ENCODE measurements at places on chromosomes 6 and 20.
A peak's percentile ranks its signal among the peaks of the same experiment; 100 is the strongest.

- no peak for DNase-seq
Observed at GRCh38 chr6:70312165-70312745, 9.4 kb upstream of the COL9A1 start.

DNA sequence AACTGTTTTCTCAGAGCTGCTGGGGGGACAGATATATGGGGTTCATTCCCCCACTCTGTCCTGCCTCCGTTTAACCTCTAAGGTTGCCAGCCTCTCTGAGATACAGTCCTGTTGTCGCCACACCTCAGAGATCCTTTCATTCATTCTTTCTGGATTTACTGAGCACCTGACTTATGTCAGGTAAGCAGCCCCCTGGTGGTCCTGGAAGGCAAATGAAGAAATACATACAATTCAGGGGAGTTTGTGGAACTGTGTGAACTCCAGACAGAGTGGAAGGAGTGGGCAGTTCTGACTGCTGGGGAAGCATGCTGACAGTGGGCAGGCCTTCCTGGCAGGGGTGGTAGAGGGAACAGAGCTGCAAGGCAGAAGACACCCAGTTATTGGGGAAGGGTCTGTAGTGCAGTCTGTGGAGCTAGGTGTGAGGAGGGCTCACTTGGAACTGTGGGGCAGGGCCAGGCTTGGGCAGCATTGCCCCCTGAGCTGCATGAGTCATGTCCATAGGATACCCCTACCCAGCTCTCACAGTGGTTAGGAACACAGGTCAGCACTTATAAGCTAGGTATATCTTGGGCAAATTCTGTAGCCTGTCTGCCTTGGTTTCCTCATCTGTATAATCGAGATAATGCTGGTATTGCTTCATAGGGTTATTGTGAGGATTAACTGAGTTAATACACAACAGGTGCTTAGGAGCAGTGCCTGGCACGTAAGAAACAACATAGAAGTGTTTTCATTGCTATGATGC is 12.8 kb upstream of the SGK2 start:
- no peak for DNase-seq

- DNase-seq = no peak
Observed at GRCh38 chr20:33602826-33603590, 59.1 kb upstream of the C20orf144 start.

GRCh38 chr20:5864873-5865587 is 85.3 kb downstream of the TRMT6 start:
- DNase-seq = no peak

DNA sequence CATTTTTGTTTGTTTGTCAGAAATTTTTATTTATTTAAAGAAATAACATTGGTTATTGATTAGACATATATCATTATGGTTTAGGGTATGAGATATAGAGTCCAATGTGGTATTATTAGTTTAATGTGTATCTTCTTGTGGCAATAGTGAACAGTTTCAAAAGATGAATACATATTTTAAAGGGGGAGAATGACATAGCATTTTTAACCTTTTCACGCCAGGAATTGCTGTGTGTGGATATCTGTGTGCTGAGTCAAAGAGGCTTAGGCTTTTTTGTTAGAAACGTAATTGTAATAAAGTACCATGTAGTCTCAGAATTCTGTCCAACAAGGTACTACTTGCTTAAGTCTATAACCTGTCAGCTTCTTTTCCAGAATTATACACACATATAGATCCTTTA is 451.6 kb downstream of the ADGRB3 start:
- DNase-seq = no peak

DNA sequence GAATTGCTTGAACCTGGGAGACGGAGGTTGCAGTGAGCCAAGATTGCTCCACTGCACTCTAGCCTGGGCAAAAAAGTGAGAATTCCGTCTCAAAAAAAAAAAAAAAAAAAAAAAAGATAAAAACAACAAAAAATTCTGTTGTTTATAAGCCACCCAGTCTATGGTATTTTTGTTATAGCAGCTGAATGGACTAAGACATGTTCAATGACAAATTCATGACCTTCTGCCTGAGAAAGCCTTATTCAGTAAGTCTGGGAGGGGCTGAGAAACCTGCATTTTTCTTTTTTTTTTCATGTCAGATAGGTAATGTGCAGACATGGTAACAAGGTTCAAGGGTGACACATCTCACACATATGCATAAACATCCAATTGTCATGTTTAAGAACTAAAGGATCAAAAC is 40.4 kb upstream of the TRAF3IP2 start:
- DNase-seq = no peak

GRCh38 chr20:11235058-11235457 is 561.3 kb upstream of the JAG1 start:
- no peak for DNase-seq

DNA sequence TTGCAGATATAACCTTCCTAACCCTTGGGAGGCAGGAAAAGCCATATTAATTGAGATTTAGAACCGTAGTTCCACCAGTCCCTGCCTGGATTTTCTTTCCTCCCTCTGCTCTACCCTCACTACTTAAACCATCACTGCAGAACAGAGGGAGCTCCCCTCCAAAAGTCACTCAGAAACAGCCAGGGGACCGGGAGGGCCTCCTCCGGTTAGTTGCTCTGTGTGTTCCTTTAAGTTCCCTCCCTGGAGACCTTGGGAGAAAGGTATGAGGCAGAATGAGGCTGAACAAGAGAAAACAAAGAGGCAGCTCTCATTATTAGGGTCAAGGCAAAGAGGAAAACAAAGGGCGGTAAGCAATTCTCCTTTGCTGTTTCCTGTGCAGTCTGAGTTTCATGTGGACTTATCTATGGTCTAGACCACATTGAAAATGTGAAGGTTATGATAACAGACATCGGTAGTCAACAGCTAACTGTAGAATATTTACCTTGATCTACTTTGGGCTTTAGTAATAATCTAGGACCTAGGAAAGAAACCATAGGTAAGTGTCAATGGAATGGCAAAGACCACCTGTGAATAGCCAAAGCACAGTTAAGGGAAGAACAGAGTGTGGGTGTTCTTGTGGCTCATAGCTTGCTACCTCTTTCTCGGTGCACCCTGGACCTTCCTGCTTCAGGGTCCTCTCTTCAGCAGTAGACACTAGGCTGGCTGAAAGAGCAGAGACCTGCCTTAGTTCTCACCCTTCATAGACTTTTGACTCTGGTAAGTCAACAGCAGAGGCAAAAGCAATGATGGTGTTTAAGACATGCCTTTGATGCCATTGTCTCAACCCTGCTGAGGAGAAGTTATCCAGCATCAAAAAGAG is 250.9 kb upstream of the CITED2 start:
- DNase-seq = no peak

DNA sequence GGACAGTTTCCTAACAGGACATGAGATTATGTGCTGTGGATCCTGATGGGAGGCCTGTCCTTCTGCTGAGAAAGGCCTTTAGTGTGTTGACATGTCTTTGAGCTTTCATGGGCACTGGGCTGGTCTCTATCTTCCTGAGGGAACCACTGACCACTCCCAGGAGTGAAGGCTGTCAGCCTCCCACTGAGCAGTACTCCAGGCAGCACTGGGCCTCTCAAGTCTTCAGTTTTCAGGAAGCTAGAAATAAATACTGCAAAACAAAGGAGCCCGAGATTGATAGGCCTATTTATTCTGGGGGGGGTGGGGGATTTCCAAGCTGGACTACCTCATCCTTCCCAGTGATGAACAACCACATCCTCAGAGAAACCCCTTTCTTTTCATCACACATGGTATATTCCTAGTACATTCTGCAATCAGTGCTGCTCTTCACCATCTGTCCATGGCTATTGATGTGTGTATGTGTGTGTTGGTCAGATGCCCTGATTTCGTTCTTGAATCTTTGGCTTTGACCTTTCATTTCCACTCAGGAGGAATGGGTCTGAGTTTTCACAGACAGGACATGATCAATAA is 180.9 kb upstream of the SPTLC3 start:
- DNase-seq = no peak

GRCh38 chr20:18566892-18567738 is at the start of gene SMIM26:
TSS of gene SMIM26 (plus strand) at chr20:18567432. CDS start at chr20:18567479, 47 bp downstream.
- DNase-seq = peak; percentile 76

All from bone marrow (tissue), 2 donors.